MM.1S (cell line): ENCODE measurements at places on chromosomes 13 and 19.

- no peak for DNase-seq
Measured at GRCh38 chr13:44015118-44015517, 135.4 kb downstream of the LACC1 start.

DNA sequence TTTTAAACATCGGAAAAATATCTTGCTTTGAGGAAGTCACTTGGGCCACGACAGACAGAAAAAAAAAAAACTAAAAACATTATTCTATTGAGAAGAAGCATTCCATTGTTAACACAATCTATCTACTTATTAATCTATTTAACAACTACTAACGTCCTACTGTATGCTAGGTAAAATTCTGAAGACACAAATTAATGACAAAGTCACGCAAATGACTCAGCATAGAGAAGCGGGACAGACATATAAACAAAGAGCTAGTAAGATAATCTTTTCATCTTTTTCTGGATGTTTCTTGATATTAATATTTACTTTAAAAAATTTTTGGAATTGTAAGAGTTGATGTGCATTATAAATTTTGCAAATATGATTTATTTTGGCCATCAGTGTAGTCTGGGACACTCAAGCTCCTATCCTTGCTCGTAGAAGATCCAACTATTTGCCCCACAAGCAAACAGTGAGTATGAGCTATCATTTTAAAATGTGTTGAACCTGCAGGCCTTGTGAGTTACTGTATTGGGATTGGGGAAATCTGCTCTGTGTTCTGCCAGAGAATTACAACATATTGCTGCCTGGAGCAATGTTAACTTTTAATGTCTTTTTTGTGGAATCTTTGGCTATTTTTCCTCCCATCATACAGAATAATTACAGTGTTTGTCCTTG lies 109.1 kb downstream of the PCDH9 start:
- DNase-seq = no peak

DNA sequence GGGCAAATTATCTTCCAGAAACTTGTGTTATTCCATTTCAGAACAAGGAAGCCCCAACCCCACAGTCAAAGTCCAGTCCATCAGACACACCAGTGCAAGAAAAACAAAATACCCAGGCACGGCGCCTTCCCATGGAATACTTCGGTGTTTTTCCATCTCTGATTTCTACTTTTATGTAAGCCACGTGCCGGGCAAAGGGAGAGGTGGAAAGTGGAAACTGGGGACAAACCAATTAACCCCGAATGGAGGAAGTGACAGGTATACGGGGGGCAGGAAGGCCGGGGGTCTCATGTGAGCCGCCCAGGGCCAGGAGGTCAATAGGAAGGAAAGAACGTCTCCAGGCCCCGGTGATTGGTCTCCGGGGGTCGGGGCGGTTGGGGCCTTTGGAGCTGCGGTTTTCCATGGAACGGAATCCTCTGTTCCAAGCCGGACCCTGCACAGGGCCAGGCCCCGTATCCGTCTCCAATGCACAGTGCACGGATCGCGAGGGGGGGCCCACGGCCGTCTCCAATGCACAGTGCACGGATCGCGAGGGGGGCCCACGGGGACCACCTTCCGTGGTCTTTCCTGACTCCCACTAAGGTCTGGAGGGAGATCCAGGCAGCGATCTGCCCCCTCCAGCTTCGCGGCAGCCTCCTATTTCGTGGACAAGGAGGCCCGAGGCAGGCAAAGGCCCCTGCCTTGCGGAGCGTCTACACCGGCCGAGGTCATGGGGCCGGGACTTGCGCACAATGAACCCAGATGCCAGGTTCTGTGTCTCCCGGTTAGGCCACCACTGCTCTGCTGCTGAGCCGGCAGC lies 79.7 kb downstream of the GADD45B start:
- DNase-seq = no peak

DNA sequence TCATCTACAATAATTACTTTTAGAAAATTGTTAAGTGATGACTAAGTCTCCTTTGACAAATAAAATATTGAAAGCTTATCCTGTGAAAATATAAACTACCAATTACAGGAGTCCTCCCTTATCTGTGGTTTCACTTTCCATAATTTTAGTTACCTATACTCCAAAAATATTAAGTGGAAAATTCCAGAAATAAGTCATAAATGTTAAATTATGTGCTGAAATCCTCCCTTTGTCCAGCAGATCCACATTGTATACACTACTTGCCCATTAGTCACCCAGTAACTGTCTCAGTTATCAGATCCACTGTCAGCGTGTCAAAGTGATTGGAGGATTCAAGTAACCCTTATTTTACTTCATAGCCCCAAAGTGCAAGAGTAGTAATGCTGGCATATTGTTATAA lies 98.1 kb downstream of the SERP2 start:
- no peak for DNase-seq

DNA sequence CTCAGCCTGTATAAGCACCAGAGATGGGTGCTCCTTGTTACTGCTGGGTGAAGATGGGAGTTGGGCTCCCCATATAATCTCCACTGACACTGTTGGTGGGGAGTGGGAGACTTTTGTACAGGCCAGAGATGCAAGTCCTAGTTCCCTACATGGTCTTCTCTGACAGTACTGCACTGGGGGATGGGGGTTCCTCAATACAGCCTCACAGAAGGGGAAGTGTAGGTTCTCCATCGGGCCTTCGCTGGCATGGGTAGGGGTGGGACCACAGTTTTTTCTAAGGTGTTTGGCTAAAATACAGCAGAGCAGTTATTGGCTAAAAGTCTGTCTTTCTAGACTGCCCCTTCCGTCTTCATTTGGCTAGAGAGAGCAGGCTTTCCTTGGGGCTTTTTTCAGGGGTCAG lies 167.2 kb upstream of the SERP2 start:
- no peak for DNase-seq

- no peak for DNase-seq
Measured at GRCh38 chr19:15320116-15320515, 12.2 kb downstream of the BRD4 start.

DNA sequence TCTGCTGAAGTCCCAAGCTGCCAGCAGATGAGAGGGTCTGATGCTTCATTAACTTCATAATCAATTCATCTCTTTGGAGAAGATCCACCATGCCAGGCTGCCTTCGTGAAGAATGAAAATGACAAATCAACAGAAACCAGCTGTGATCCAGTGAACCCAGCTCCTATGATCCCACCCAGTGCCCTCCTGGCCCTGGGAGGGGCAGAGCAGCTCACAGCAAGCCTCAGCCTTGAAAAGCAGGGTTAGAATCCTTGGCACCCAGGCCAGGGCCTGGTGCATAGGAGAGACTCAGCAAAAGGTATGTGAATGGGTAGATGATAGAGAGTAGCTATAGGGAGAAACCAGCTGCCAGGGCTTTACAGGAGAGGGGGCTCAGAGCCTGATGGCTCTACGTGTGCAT lies 43.6 kb upstream of the UQCRFS1 start:
- no peak for DNase-seq

- no peak for DNase-seq
Measured at GRCh38 chr19:31517224-31518180, 168.3 kb upstream of the TSHZ3 start.

DNA sequence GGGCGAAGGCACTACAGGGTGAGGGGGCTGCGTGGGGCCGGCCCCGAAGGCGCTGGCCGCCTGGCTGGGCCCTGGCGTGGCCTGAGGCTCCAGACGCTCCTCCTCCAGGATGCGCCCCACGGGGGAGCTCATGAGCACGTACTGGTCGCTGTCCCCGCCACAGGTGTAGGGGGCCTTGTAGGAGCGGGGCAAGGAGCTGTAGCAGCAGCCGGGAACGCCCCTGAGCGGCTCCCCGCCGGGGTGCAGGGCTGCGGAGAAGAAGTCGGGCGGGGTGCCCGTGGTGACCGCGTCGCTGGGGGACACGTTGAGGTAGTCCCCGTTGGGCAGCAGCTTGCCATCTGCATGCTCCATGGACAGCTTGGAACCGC lies 3.0 kb downstream of the IRS2 start:
- DNase-seq = no peak

- no peak for DNase-seq
Measured at GRCh38 chr19:47681936-47682335, 31.3 kb upstream of the EHD2 start.

DNA sequence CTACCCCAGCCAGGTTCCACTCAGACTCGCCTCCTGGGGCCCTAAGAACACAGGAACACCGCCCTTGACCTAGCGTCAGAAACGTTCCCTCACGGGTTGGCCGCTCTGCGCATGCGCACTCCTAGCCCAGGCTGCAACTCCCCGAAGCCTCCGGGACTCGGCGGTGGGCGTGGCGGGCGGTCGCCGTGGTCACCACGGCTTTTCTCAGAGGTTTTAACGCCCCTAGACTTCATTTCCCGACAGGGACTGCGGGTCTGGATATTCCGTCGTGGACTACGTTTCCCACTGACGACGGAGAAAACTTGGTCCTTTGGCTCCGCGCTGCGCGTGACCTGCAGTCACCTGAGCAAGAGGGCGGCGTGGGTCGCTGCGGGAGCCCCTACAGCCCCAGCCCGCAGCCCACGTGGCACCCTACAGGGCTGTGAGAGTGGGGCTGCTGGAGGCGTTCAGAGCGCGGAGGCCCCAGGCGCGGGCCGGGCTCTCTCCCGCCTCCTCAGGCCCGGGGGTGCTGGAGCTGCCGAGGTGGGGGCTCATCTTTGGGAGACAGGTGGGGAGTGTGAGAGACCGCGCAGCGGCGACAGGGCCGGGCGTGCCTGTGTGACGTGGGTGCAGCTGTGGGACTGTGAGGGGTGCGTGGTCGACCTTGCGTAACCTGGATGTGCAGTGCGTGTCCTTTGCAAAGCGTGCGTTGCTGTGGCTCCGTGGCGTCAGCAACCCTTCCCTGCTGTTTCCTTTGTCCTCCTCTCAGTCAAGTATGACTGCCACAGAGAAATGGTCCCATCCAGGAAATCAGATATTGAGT lies 38.0 kb upstream of the ZNF573 start:
- no peak for DNase-seq
